ENCODE measurements at places on chromosomes 11 and 22.
A peak's percentile ranks its signal among the peaks of the same experiment; 100 is the strongest.

GRCh38 chr22:19022755-19023154 lies 86.7 kb upstream of the PRODH start:
- DNase-seq, result no peak

DNA sequence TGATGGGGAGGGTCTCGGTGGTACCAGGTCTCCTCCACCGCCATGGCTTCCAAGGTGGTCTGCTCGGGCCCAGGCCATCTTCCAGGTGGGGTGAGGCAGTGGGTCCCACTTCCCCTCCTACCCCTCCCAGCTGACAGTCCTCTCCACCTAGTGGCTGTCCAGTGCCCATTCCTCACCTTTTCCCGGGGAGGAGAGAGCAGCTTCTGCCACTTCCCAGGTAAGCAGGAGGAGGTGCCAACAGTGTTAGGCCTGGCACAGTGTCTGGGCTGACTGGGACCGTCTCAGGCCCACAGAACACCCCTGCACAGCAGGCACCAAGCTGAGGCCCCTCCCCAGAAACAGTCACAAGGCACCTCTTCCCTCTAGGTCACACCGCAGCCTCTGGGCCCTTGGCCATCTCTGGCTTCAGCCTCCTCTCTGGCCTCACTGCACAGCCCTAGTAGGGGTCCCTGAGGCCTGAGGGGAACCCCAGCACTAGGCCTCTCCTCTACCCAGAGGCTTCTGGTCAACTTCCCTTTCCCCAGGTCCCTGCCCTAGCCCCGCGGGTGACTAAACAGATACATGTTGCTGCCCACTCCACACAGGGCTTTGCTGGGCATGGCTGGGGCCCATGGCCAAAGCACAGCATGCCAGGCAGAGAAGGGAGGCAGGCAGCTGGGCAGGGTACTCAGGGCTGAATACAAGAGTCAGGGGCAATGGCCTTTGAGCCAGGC lies 2.3 kb upstream of the ANKRD13D start:
- no peak for DNase-seq

- no peak for DNase-seq
These were observed 14.9 kb downstream of the NCR3LG1 start for GRCh38 chr11:17366495-17366894.

GRCh38 chr11:8624698-8625097 lies 30.7 kb upstream of the STK33 start:
- no peak for DNase-seq

- no peak for DNase-seq
These were observed 19.4 kb downstream of the EHF start for GRCh38 chr11:34640050-34640923.

GRCh38 chr22:39148727-39149535 lies 3.5 kb downstream of the CBX7 start:
- DNase-seq, result no peak

DNA sequence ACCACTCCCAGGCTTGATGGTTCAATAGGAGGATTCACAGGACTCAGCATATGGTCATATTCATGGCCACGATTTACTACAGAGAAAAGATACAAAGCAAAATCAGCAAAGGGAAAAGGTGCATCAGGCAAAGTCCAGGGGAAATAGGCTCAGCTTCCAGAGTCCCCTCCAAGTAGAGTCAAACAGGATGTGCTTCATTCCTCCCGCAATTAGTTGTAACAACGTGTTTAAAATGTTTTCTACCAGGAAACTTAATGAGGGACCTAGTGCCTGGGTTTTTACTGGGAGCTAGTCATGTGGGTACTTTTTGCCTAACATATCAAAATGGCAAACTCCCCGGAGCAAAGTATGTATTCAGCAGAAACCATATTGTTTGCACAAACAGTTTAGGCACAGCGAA lies 14.9 kb upstream of the SREBF2 start:
- DNase-seq, result no peak

DNA sequence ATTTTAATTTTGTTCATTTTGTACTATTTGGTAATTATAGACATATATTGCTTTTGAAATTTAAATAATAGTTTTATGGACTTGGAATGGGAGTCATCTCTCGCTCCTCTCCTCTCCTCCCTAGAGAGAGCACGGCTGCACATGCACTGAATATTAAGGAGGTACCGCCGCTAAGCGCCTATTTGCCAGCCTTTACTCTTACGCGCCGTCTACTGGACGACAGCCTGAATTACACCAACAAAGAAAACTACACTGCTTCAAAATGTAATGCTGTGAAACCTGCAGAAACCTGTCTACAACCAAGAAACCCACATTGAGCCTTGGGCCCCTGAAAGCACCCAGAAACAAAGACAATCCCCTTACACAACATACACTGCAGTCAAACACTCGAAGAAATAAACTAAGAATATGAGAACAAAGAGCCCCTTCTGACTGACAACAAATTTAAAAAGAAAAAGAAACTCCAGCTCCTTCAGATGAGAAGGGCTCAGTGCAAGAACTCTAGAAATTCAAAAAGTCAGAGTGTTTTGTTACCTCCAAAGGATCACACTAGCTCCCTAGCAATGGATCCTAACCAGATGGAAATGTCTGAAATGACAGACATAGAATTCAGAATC lies 737.2 kb downstream of the LRRC4C start:
- peak; percentile 50 for DNase-seq

DNA sequence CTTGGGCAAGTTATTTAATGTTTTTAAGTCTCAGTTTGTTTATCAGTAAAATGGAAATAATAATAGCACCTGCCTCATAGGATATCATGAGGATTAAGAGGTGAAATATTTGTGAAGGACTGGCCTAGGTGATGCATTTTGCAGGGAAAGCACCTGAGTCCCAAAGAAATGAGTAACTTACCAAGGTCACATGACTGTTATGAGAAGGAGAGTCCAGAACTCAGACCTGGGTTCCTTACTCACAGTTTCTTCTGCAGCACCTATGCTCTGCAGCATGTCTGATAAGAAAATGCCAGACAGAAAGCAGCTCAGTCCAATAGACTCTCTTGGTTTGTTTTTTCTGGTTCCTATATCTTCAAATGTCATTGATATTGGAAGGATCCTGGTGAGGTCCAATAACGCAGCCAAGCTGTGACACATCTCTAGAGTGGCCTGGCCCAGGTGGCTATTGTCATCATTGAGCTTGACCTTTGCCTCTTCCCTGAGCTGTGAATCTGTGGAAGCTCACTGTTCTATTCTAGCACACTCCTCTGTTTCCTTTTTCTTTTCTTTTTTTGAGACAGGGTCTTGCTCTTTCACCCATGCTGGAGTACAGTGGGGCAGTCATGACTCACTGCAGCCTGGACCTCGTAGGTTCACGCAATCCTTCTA lies 174.7 kb upstream of the NAV2 start:
- DNase-seq, result no peak

GRCh38 chr11:102788334-102788995 lies 8.0 kb upstream of the MMP10 start:
- no peak for DNase-seq

DNA sequence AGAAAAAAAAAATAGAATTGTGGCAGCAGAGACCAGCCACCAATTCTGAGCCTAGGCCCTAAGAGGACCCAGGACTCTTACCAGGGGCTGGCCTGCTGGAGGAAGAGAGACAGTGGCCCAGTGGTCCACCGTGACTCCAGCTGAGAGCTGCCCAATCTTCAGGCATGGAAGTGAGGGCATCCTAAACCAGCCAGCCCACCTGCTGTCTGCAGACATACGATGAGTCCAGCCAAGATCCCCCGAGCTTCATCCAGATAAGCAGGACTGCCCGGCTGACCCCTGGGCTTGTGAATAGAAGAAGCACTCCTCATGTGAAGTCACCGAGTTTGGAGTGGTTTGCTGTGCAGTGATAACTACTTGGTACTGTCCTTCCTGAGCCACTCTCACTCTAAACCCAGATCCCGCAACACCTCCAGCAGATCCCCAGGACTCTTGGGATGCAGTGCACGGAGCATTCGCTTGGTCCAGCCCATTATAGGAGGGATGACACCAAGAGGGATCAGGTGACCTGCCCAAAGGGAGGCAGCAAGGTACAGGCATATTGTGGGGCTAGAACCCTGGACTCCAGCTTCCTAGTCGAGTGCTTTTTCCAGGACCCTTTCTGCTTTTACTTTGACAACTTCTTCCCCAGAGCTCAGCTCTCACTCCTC lies 41.7 kb upstream of the FGF3 start:
- no peak for DNase-seq

DNA sequence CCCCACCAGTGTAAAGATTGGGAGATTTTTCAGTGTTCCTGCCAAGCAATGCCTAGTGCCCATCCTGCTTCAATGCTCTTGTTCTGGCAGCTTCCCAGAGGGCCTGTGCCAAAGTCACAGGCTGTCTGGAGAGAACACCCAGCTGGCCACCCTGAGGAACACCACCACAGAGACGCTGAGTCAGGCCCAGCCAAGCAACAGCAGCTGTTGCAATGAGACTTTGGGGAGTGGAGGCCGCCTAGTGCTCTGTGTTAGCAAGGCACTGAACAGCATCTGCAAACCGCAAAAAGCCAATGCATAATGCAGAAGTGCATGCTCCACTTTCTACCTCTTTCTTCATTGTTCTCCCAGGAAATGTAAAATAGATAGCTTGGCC lies 168.1 kb downstream of the NXPE2 start:
- DNase-seq, result no peak

DNA sequence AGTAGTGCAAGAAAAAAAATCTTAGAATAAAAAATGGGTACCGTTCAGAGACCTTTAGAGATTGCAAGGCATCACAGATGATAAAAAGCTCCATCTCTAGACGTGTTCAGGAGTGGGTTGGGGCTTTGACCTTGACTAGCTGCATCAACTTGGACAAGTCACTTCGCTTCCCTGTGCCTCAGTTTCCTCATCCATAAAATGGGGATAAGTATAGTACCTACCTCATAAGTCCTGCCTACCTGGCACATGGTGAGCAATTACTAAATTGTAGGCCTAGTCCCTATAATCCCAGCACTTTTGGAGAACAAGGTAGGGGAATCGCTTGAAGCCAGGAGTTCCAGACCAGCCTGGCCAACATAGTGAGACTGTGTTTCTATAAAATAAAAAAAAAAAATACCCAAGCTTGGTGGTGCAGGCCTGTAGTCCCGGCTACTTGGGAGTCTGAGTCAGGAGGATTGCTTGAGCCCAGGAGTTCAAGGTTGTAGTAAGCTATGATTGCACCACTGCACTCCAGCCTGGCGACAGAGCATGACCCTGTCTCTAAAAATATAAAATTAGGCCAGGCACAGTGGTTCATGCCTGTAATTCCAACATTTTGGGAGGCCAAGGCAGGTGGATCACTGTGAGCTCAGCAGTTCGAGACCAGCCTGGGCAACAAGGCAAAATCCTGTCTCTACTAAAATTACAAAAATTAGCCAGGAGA lies 6.0 kb upstream of the F2 start:
- no peak for DNase-seq

- no peak for DNase-seq
These were observed at the start of gene P2RX6 for GRCh38 chr22:21014726-21015465. Gene P2RX6 (plus strand): TSS chr22:21015165. CDS start chr22:21015175, 10 bp downstream.

DNA sequence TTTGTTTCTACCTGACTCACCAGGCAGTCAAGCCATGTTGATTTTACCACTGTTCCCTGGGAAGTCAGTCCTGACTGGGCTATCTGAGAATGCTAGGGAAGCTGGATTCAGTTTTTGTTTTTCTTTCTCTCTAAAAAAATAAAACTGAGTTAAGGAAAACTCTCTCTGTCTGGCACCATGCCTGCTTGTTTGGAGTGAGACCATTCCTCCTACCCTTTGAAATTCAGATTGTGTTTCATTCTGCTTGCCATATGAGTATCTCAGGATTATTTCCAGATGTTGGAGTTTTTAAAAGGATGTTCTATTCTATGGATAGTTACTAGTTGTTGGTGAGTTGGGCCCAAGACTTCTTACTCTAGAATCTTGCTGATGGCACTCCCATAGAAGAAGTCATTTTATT lies 1917.0 kb downstream of the LRRC4C start:
- DNase-seq, result no peak

DNA sequence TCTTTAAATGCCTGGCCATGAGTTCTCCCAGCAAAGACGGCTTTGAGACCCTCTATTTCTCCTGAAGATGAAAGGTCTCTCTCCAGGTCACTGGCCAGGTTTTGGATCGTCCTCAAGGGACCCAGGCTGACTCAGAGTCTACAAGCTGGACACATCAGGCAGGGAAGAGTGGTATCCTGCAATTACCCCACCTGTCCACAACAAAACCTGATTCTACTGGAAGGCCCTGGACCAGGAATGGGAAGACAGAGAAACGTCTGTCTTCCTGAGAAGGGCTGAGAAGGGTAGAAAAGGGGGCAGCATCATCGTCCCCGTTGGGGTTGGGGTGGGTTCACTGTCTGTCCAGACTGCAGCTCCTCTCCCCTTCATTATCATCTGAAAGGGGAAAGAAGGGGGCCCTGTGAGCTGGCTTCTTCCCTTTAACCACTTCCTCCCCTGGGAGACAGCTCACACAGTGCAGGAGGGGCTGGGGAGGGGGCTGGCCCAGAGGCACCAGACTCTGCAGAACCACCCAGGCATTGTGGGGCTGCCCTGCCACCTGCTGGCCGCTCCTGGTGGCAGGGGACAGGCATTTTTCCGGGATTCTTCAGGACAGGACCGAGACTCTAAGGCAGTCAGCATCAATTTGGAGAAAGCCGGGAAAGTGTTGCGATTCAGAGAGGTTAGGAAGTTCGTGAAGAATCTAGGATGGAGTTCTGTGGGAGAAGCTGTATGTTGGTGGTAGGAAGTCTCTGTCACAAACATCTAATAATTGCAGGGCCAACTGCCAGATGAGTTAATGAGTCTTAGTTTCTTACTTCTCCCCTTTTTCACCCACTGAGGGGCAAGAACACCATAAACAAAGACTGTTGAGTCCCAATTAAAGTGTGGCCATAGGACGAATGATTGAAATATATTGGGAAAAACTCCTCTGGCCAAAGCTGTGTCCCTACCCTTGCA lies 57.6 kb downstream of the SYN3 start:
- DNase-seq, result peak; percentile 48

DNA sequence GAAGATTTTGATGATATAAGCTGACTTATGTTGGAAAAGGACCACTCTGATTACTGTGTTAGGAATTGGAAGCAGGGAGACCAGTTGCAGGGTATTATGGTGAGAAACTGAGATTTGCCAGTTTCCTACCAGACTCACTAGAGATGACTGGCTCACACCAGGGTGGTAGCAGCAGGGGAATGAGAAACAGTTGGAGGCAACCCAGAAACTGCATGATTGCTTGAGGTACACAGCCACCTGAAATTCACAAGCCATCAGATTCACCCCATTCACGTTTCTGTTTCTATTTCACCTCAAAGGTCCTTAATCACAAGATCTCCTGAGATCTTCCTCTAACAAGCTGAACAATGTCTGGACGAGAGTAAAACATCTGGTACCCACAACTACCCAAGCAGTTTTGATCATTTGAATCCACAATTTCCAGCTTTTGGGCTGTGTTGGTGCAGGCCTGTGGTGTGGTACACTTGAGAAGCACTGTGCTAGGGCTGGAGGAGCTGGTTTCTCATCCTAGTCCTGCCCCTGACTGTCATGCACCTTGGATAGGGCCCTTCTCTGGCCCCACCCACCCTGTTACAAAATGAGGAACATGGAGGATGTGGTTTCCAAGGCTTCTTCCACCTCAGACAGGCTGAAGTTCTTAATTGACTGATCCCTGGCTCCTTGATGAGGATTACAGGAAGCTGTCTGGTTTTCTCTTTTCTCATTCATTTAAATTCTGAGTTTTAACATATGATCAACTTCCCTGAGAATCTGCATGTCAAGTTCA lies 233.4 kb downstream of the INSC start:
- no peak for DNase-seq
